ENCODE measurements at places on chromosomes 16 and 17.
A peak's percentile ranks its signal among the peaks of the same experiment; 100 is the strongest.

GRCh38 chr16:31388535-31388934 is 4.6 kb upstream of the ITGAD start:
- DNase-seq = no peak

GRCh38 chr17:410543-411401 is 58.2 kb upstream of the RPH3AL start:
- DNase-seq = peak; percentile 82

GRCh38 chr17:8105957-8106398 is 12.3 kb downstream of the ALOXE3 start:
- DNase-seq = no peak

DNA sequence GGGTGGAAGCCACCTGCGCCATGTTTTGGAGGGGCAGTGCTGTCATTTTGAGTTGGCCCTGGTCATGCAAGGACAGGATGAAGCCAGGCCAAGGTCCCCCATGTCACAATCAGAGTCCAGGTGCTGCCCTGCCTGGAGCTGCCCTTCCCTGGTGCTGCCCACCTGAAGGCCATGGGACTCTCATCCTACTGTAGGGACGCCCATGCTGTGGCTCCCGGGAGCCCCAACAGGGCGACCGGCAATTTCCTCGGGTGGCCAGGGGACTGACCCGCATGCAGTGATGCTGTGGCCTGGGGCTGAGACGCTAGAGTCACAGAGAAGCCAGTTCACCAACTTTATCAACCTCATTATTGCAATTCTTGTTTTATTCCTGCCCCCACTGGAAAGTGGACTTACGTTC is 8.0 kb downstream of the CCL17 start:
- no peak for DNase-seq

DNA sequence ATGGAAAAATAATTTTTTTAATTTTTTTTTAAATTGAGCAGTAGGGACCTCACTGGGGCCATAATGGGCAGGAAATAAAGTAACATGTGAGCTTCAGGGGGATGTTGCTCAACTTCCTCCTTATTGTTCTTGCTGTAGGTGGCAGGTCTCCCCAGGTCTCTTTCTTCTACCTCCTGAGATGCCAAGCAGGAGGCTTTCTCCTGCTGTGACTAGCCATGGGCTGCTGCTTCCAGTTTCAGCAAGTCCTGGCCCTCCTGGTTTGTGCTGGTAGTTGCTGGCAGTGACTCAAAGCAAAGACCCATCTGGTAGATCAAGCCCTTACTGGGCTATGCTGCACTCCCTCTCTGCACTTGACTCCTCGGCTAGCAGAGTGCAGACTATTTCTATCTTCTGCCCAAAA is 2.3 kb downstream of the DPEP2NB start:
- DNase-seq = no peak

DNA sequence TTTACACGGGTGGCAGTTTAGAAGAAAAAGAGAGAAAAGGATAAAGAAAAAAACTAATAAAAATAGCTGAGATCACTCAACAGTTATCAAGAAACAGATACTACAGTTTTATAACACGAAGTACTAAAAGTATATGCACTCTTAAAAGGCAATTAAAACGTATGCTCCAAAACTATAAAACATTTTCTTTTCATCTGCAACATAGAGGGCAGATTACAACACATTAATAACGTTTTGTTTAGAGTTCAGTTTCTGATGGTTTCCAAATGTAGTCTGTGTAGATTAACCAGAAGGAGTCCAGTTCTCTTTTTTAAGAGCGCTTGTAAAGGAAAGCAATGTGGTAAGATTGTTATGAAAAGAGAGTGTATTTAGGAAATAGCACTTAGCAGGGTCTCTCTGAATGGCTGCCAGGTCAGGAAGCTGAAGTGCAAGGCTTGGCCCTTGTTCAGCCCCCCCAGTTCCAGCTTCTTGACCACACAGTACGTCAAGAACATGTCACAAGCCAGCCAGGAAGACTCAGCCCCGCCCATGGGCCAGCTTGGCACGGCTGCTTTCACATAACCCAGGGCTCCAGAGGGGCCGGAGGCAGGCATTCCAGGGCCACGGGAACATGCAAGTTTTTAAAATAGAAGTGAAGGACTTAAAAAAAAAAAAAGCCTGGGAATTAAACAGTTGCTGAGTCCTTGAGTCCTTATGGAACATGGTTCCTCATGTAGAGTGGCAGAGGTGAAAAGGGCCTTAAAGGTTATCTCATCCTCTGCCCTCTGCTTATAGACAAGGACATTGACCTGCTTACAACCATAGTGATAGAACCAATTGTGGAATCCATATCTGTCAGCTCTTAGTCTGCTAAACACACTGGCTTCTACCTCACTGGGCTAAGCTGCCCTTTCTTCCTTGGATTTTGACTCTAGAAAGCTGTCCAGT is 147.4 kb upstream of the TBX2 start:
- DNase-seq = peak; percentile 27

DNA sequence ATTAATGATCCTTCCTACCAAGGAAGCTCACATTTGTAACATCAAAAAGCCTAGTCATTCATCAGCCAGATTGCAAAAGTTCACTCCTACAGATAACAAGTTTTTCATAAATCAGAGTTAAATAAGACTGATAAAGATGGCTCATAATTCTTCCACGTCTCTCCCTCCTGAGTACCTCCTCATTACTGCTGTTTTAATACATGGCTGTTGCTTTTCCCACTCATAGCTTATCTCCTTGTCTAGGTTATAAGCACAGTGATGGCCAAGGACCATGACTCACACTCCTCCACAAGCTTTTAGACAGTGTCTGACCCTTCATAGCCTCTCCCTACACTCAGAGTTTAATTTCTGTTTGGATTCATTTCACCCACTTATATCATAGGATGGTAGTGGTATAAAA is 100.9 kb upstream of the MON1B start:
- DNase-seq = no peak

All from CD4-positive, alpha-beta T cell treated with Interleukin-4 for 1 hour (primary cell).